AG04450 (cell line): ENCODE measurements at places on chromosomes 2 and 18. TPM values are rescaled to one million over a fixed set of nuclear protein-coding genes. Genes with fewer than 3 reads are reported as not detected.

The VAMP8 gene
- polyA plus RNA-seq, result 2.6 and 3.6 TPM in 2 replicates

The EVX2 gene
- not detected in 2 replicates for polyA plus RNA-seq

The OTOS gene
- polyA plus RNA-seq, result not detected in 2 replicates

The SLC23A3 gene
- polyA plus RNA-seq, result 0.26 and 0.53 TPM in 2 replicates

The PRSS56 gene
- not detected in 2 replicates for polyA plus RNA-seq

The SP100 gene
- polyA plus RNA-seq, result 60.1 and 71.2 TPM in 2 replicates

The SEMA4C gene
- polyA plus RNA-seq, result 16.8 and 21.4 TPM in 2 replicates

The ST6GAL2 gene
- polyA plus RNA-seq, result 0.06 TPM in 1 of 2 replicates, not detected in the other

The LRP2 gene
- not detected in 2 replicates for polyA plus RNA-seq

The ZNF396 gene
- polyA plus RNA-seq, result 0.78 and 1.1 TPM in 2 replicates

The ADD2 gene
- polyA plus RNA-seq, result 0.12 TPM in 1 of 2 replicates, not detected in the other

The SLC11A1 gene
- 0.04 TPM in 1 of 2 replicates, not detected in the other for polyA plus RNA-seq

The TMEM182 gene
- 3.5 and 3.6 TPM in 2 replicates for polyA plus RNA-seq

The CENPA gene
- polyA plus RNA-seq, result 6.8 and 9.3 TPM in 2 replicates

The SMYD1 gene
- not detected in 2 replicates for polyA plus RNA-seq

The RPRM gene
- not detected in 2 replicates for polyA plus RNA-seq

The PROKR1 gene
- not detected in 2 replicates for polyA plus RNA-seq
